ENCODE measurements at places on chromosomes 7 and 10.

- DNase-seq = no peak
Observed at GRCh38 chr10:12489357-12489756, 140.0 kb downstream of the CAMK1D start.

DNA sequence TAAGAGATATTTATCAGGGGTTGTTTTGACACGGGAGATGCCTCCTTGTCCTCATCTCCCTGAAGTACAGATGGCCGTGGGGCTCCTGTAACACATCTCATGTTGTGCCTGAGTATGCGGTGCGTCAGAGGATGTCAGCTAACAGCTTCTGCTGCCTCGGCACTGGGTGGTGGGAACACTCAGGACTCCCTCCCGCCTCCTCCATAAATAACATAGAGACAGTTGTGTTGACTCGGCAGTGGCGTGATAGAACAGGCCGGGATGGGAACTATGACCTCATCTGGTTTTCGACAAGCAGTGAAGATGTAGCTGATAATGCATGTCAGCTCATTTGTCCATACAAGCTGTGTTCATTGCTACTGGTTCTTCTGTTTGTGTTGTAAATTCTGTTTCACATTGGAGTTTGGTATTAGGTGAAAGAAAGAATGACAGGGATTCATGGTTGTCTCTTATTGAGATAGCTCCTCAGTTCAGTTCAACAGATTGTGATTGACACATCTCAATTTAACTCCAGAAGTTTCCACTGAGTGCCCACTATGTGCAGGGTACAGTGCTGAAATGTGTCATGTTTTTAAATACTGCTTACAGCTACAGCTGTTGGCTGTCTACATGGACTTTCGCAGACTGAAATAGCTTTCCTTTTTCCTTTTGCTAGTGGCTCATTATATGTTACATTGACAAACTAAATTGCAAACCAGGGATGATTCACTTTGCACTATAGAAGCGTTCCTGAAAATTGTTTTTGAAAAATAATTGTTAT lies 87.4 kb downstream of the CHN2 start:
- peak; percentile 45 for DNase-seq

DNA sequence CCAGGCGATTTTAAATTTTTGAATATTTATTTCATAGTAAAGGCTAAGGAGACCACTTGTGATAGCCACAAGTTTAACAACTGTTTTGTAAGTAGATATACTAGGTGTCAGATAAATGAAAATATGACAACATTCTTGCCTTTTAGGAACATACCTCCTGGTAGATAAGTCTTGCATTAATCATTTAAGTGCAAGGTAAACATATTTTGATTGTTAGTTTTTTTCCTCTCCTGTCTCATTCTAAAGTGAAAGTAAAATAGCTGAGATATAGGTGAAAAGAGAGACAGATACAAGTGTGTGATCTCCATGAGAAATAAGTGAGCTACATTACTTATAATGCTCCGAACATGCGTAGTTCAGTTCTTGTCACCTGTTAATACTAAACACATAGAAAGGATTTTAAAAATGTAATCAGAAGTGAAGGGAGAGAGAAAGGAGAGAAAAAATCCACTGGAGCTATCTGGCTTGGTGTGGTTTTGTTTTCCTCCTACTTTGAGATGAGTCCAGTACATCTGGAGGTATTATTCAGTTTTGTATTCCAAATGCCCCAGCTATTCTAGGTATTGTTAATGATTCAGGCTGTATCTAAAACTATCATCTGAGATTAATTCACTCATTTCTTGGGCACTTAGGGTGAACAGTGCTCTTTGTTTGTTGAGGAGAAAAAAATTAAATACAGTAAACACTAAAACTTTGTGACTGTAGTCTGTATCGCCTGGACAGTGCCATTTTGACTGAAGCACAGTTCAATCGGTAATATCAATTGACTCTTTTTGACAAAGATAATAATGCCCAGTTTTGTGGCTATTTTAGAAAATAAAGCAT lies 21.2 kb downstream of the GLCCI1 start:
- no peak for DNase-seq

GRCh38 chr10:108362961-108363360 lies 1198.5 kb upstream of the SORCS1 start:
- DNase-seq = no peak

- no peak for DNase-seq
Observed at GRCh38 chr7:47354831-47355541, 226.9 kb downstream of the TNS3 start.

GRCh38 chr7:97174303-97174702 lies 56.8 kb downstream of the SDHAF3 start:
- peak; percentile 1 for DNase-seq

DNA sequence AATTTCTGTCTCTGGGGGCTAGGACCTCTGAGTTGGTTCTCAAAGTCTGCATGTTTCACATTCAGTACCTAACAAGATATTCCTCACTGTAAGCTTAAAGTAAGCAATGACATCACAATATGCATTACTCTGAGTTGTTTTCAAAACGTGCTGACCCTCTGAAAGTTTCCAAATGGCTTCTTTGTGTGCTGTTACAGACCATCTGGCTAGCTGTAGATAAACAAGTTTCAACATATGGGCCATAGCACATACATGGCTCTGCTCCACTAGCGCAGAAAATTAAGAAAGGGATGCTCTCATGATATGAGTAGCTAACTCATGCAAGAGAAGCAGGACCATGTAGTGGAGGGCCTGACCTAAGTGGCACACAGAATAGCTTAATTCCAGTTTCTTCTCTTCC lies 119.0 kb downstream of the HTR7 start:
- no peak for DNase-seq

GRCh38 chr7:87627634-87627994 lies 584 bp upstream of the RUNDC3B start:
- no peak for DNase-seq

DNA sequence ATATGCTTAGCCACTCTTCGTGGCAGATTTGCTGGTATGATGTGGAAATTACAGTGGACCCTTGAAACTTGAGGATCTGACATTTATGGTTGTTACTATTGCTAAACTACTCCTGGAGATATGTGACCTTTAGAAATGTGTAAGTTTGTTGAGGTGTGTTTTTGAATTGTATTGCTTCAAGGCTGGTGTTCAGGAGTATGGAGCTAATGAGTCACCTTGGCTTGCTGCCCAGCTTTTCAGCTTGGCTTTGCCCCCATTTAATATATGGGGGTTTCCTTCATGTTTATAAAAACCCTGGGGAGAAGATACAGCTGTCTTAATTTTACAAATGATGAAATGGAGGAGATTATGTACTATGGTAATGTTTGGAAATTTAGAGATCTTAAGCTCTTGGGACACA lies 11.6 kb downstream of the HBP1 start:
- peak; percentile 87 for DNase-seq

GRCh38 chr7:12907774-12908173 lies 220.3 kb downstream of the ARL4A start:
- no peak for DNase-seq

DNA sequence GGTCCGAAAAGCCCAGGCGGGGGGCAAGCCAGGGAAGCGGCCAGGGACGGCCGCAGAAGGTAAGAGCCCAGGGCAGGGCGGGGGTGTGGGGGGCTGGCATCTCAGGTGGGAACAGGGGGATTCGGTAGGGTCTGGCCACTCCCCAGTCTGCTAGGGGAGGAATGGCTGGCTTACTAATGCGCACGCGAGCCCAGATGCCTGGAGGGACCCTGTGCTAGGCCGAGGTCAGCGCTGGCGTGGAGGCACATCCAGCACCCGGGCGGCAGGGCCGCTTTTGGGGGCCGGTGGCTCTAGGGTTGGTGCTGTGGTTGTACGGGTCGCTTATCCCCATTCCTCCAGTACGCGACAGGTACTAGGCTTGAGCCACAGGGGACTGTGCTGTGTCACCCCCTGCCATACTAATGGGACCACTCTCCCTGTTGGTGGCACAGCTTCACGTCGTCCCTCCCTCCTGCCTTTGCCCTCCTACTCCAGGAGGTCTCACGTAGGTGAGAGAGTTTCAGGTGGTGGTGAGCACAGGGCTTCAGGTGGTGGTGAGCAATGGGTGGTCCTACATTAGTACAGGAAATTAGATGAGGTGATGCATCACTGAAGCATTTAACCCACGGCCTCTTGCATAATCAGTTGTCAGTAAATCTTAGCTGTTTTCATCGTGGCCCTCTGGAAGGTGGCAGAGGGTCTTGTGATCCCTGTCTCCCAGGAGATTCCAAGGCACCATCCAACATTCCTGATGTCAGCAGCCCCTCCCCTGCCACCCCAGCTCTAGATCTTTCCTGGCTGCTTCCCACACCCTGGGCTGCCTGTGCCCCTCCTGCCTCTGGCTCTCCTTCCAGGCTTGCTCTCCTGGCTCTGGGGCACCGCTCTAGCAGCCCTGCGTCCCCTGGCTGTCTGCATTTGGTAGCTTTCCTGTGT lies 971 bp downstream of the AEBP1 start:
- DNase-seq = peak; percentile 77

DNA sequence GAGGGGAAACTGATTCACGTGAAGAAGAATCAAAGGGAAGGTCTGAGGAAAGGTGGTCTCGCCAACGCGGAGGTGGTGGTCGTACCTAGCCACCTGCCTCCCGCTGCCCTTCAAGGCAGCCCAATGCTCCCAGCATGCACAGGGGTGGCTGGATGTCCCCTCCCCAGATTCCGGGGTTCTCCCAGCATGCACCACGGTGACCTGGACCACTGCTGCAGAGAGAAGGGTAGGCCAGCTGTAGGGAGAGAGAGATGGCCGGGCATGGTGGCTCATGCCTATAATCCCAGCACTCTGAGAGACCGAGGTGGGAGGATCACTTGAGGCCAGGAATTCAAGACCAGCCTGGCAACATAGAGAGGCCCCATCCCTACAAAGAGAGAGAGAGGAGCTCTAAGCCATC lies 32.4 kb upstream of the PPP2R2D start:
- DNase-seq = no peak

- DNase-seq = no peak
Observed at GRCh38 chr10:19848226-19848985, 32.2 kb downstream of the PLXDC2 start.

DNA sequence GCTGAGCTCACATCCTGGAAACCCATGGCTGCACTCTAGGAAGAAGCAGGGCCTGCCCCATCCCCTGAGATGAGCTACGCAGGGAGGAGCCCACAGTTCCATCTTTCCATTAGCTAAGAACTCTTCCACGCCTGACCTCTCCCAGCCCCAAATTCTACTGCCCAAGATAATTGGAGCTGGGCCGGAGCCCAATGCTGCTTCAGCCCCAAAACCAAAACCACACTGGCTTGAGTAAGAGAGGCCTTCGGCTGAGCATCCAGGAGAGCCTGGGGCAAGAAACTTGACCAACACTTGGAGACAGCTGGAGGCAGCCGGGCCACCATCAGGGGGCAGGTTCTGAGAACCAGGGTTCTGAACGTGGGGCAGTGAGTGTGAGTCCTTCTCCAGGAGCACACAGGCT lies 116.1 kb upstream of the ZMIZ1 start:
- DNase-seq = peak; percentile 71

DNA sequence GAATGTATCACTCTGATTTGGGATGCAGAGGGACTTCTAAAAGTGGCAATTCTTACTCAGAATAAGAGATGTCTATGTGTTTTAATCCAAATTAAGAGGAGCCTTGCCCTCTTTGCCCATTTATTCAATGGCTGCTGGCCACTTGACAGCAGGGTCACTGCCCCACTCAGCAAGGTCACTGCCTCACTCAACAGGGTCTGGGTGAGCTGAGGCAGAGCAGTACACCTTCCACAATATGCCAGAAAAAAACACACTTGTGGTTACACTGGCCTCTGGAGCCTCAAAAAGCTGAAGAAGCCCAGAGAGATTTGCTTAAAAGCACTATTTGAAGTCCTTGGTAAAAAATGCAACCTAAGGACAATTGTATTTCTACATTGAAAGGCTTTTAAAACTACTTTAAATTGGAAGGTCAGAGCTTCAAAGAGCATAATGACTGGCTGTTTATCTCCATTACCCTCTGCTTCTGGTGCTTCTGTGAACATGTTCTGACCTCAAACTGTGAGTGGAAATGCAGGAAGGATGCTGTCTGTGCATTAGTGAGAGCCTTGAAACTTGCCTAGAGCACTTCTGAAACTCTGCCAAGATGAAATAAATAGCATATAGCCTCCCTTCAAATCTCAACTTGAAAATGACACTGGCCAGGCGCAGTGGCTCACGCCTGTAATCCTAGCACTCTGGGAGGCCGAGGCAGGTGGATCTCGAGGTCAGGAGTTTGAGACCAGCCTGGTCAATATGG lies 35.1 kb upstream of the WIPF3 start:
- no peak for DNase-seq

DNA sequence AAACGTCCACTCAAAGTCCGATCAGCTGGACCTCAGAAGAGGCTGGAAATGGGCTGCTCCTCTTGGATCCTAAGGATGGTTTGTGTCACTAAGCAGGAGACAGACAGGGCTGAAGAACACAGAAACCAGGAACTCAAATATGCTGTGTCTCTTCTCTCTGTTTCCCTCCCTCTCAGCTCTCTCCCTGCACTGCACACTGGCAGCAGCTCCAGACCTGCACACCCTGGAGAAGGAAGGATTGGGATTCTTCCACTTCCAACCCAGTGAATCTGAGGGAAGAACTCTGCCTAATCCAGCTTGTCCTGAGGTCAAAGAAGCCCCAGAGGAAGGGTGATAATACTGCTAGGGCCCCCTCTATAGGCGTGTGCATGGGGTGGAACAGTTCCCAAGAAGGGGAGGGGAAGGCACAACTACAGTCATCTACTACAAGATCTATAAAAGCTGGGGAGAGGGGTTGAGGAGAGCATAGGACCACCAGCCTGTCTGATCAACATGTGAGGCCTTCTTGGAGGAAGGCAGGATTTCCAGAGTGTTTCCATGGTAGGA lies 22.7 kb upstream of the ZCCHC24 start:
- DNase-seq = no peak

GRCh38 chr10:75733135-75733890 lies 301.9 kb downstream of the LRMDA start:
- DNase-seq = no peak

DNA sequence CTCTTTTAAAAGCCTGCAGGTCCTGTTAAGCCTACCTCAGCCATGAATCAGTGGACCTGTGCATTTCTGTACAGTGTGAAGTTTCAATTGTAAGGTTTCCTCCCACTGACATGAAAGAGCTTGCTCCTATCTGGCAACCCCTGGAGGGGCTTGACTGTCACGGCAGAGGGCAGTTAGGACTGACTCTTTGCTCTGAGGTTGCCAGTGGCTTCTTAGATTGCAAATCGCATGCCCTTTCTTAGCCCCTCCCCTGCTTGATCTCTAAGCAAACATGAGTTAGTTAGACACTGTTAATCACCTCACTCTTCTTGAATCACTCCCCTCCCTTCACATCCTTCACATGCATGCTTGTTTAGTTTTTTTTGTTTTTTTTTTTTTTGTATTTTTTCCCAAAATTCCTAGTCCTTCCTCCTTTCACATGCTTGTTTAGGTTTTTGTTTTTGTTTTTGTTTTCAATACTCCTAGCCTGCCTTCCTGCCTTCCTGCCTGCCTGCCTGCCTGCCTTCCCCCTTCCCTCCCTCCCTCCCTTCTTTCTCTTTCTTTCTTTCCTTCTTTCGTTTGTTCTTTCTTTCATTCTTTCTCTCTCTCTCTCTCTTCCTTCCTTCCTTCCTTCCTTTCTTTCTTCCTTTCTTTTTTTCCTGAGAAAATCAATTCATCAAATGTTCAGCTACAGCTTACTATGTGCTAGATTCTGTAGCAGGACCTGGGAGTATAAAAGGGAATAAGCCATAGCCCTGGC lies 6.0 kb upstream of the HIPK2 start:
- DNase-seq = no peak

GRCh38 chr10:103184615-103185014 lies 8.5 kb downstream of the NT5C2 start:
- no peak for DNase-seq
